ENCODE measurements at places on chromosomes 13 and 19.

GRCh38 chr13:109110159-109110558 is 480.7 kb downstream of the MYO16 start:
- no peak for DNase-seq

DNA sequence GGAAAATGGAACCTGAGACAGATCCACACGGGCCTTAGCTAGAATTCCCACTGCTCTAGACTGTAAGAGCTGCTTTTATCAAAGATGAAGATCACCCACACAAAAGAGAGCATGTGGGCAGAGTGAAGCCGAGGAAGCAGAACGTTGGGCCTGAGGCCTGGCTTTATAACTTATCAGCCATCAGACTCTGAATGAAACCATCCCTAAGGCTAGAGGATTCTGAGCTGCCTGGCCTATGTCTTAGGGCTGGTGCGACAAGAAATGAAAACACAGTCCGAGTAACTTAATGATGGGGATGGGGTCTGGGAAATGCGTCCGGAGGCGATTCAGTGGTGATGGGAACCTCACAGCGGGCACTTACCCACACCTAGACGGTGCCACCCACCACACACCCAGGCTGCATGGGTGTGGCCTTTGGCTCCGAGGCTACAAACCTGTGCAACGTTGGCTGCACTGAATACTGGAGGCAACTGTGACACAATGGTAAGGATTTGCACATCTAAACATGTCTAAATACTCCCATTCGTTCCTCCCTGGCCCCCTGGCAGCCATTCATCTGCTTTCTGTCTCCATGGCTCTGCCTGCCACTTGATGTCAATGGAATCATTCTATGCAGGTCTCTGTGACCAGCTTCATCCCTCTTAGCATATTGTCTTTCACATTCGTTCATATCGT is 62.0 kb downstream of the SLC15A1 start:
- no peak for DNase-seq

GRCh38 chr13:112183532-112184090 is 116.7 kb downstream of the SOX1 start:
- no peak for DNase-seq

DNA sequence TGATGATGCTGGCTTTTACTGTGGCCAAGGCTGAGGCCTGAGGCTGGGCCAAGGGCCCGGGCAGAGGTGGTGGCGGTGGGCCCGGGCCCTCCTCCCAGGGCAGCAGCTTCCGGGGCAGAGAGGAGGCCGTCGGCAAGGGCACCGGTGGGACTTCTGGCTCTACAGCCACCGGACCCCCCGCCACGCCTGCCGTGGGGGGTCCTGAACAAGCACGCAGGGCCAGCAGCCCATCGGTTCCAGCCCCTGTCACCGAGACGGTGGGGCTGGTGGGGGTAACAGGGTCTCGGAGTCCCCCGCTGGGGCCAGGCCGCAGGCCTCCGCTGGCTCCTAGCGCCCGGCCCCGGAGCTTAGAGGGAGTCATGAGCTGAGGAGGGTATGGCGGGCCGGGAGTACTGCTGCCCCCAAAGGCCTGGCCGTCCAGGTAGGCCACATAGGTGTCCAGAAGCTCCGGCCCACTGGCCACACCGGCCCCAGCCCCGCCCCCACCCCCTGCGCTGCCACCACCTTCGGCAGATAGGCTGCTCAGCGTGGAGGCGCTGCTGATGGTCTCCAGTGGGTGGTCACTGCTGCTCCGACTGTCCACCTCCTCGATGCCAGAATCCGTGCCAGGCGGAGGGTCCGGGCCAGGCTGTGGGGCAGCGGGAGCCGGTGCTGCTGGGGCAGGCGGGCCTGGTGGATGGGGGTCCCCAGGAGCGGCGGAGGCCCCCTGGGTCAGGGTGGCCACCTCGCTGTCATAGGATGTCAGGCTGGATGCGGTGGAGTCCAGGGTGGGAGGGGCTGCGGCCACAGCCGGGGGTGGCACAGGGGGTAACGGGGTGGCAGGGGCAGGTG is 17.3 kb downstream of the C19orf81 start:
- DNase-seq: no peak

- no peak for DNase-seq
These were observed 64.8 kb upstream of the DOCK9 start for GRCh38 chr13:99042521-99043250.

DNA sequence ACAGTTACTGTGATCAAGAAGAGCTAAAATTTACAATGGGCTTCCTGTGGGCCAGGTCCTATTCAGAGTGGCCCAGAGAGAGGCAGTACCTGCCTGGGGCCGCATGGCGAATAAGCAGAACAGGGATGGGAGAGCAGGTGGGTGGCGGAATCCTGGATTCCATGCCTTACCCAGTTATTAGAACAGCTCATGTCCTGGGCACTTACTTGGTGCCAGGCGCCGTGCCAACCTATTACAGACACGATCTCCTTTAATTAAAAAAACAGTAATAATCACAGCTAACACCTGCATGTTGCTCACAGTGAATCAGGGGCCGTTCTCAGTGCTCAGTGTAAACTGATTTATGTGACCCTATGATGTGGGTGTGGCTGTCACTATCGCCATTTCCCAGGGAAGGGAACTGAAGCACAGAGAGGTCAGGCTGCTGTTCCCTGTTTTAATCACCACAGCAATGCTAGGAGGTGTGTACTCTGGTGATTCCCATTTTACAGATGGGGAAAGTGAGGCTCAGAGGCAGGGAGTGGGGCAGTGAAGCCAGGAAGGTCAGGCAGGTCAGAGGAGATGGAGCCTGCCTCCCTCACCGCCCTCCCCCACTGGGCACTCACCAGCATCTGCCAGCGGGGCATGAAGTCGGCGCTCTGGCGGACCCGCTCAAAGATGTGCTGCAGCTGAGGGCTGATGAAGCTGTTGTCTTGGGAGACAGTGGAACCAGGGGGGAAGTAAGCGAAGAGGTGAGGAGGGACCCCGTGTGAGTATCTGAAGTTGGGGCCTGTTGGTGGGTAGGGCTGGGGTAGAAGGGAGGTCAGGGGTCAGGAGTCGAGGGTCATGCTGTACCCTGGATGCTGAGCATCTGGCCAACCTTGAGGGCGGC is 12.0 kb downstream of the COQ8B start:
- no peak for DNase-seq

DNA sequence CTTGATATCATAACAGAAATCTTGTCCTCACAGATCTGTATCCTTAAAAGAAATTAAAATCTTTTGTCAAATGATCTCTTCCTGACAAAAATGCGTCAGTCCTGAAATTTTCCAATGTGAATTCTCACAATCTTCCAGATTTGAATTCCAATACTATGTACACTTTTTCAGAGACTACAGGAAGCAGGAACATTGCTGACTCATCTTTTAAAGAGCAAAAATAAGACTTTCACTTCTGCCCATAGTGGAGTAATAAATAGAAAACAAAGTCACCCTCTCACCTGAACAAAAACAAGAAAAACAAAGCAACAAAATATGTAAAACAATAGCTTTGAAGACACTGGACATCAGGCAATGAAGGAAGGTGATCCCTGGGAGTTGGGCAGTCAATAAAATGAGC is 167.0 kb upstream of the IPO5 start:
- DNase-seq: no peak

DNA sequence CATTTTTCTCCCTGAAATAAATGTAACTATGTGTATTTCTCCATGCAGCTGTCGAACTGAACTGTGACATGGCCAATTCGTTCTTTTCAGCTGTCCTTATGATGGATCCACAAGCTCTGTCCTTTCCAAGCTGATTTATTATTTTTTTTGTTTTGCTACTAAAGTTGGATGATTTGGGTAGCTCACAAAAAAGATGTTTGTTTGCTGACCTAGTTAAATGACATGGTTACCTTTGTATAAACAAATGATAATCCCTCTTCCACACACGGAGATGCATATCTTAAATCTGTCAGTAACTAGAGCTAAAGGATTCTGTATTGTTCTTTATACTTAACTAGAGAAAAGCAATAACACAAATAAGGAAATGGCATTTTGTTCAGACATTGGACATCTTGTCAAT is 884.3 kb upstream of the PCDH20 start:
- DNase-seq: no peak

- no peak for DNase-seq
These were observed 27.3 kb downstream of the ZNF175 start for GRCh38 chr19:51598159-51598915.

DNA sequence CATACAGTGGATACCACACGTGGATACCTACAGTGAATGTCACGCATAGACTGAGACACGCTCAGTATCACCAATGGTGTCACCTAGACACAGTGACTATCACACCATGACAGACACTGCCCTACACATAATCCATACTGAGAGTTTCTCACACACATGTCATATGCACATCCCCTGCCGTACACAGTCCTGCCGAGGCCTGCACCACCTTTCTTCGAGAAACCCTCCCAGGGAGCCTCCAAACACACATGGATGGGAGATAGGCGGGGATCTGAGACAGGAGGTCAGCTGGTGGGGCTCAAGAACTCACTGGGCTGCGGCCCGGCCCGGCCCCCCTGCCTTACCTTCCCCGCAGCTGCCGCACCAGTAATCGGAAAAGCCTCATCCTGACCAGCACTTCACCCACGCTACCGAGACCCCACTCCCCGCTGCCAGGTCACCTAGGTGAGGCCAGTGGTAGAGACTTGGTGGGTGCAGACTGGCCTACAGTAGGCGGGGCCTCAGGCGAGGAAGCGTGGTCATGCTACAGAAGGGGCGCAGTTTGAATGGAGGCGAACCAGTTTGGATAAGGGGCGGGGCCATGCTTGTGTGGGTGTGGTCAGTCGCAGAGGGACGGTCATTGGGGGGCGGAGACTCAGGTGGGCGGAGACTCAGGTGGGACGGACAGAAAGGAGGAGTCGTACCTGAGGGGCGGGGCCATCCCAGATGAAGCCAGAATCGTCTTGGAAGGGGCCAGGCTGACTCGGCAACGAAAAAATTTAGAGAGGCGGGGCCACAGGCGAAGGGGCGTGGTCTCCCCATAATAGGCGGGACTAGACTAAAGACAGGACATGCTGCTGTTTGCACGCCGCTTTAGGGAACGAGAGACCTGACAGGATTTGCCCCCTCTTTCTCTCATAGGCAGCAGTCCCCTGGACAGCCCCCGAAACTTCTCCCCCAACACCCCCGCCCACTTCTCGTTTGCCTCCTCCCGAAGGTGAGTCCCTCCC is 2.1 kb downstream of the MAST1 start:
- peak; percentile 19 for DNase-seq

DNA sequence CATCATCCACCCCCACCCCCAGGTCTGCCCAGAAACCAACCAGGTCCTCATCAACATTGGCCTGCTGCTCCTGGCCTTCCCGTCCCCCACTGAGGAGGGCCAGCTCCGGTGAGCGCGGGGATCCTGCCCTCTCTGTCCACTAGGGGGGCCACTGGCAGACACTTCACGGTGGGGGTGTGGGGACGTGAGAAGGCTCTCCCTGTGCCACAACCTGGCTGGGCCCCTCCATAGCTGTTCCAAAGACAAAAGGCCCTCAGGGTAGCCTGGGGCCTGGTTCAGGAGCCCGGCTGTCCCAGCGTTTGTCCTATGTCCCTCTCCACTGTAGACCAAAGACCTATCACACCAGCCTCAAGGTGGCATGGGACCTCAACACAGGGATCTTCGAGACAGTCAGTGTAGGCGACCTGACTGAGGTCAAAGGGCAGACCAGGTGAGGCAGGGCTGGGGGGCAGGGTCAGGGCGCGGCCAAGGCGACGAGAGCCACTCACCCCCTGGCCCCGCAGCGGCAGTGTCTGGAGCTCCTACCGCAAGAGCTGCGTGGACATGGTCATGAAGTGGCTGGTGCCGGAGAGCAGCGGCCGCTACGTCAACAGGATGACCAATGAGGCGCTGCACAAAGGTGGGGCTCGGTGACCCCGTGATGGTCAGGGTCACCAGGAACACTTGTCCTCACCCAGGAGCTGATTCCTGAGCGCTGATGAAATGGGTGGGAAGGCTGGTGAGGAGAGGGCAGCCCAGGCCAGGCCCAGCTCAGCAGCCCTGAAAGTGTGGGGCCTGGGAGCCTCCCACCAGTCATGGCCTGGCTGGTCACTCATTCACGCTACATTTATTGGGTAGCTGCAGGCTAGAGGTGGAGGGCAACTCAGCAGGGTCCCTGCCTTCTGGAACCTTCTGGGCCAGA is 7.9 kb downstream of the DCAF15 start:
- no peak for DNase-seq

GRCh38 chr13:100898431-100898830 is 223.8 kb upstream of the TMTC4 start:
- DNase-seq: no peak

DNA sequence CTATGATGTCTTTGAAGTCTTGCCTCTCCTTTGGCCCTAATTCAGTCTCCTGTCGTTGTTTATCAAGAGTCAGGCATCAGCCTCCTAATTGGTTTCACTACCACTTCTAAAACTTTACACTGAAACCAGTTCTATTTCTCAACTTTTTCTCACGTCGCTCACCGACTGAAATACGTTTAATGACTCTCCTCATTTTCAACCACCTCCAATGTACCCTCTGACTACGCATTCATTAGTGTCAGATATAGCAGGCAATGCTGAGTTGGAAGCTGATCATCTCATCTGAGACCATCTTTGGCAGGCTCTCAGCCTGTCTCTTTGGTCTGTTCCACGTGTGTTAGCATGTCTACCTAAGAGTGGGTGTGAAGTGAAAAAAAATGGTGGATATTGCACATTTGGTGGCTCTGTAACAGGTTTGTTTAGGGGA is 128.1 kb downstream of the KL start:
- no peak for DNase-seq

DNA sequence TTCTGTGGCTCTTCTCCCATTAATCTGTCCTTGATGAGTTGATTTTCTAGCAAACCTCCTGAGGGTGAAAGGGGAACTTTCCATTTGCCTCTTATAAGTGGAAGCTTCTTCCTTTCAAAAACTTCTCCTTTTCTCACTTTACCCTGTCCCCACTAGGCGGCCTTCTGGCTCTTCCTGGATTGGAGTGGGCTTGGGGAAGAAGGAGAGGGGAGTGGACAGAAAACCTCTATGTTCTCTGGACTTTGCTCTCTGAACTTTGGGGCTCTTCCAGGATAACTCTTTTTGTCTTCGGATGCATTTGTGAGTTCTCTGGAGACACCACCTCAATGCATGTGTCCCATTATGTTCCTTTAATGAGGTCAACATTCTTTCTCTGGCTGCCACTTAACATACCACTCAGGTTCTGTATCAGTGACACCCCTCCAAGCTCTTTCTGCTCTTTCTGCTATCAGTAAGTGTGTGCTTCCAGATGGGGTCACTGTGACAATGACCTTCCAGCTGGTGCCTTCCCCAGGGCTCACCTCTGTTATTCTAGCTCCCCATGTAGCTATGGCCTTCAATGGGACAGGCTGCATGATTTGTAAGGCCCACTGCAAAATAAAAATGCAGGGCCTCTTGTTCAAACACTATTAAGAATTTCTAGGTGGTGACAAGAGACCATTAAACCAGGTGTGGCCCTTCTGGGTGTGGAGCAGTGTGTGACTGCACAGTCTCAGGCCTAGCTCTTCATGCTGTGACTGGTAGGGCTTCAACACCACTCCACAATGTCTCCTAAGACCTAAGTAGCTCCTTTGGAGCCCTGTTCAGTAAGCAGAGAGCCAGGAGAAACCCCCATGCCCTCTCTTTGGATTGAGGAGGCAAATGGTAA is 389.2 kb downstream of the EFNB2 start:
- DNase-seq: no peak

- no peak for DNase-seq
These were observed at the start of gene DIRAS1 for GRCh38 chr19:2720777-2721569. Gene DIRAS1, minus strand, starts transcription at chr19:2721372. Its CDS starts 3,566 bp downstream, at chr19:2717806.
